ENCODE measurements at places on chromosomes 7 and 10.

- DNase-seq = no peak
Observed at GRCh38 chr10:70536196-70536861, 57.8 kb downstream of the PALD1 start.

DNA sequence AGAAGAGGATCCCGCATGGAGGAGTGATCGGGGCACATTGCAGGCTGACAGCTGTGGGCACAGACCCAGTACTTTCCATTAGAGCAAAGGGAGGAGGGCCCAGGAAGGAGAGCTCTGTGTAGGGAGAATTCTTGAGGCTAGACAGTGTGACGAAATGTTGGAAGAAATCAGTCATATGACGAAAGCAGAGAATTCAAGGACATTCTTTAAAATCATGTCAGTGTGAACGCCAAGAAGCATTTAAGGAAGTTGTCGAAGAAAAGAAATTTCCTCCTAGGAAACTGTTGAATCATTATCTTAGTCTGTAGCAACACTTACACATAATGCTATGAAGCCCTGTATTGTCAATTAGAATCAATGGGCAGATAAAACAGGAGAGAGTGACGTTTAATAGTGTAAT, 191.3 kb upstream of the ADARB2 start:
- DNase-seq = no peak

GRCh38 chr7:142770661-142771352, at the start of gene PRSS2:
Gene PRSS2, plus strand, starts transcription at chr7:142770970. Its CDS starts 13 bp downstream, at chr7:142770983.
- DNase-seq = no peak

DNA sequence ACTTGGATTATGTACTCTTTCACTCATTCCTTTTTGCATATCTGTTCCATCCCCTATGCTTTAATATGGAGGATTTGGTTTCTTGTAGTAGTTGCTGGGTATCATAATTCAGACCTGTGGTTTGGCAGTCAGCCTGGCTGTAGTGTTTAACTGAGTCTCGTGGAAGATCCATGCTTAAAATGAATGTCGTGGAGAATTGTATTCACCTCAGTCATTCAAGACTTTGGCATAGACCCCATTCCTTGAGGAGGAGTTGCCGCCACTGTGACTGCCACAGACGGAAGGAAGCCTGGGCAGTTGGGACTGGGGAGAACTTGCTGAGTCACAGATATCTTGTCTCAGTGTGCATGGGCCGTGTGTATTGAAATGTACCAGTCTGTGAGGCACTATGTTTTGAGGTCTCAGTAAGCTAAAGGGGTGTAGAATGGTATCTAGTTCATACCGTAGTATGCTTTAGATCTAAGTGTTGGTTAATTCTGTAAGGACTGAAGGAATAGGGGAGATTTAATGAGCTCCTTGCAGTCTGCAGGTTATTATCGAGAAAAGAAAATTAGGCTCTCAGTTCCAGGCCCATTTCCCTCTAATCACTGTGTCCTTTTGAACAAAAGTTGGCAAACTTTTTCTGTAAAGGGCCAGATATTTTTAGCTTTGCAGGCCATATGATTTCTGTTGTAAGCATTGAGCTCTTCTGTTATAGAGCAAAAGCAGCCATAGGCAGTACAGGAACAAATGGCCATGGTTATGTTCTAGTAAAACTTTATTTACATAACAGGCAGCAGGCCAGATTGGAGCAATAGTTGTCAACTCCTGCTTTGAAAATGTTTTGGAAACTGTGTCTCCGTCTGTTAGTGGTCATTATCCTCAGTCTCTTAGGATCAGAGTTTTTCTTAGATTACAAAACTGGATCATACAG, 76.8 kb downstream of the TPST1 start:
- DNase-seq = no peak

GRCh38 chr7:102953406-102953805, 40.6 kb downstream of the LRRC17 start:
- no peak for DNase-seq

GRCh38 chr10:79182781-79183467, 114.2 kb downstream of the ZMIZ1 start:
- no peak for DNase-seq

GRCh38 chr7:794207-794606, 38.1 kb upstream of the SUN1 start:
- DNase-seq = no peak

- no peak for DNase-seq
Observed at GRCh38 chr10:22640359-22640758, 74.0 kb downstream of the PIP4K2A start.

DNA sequence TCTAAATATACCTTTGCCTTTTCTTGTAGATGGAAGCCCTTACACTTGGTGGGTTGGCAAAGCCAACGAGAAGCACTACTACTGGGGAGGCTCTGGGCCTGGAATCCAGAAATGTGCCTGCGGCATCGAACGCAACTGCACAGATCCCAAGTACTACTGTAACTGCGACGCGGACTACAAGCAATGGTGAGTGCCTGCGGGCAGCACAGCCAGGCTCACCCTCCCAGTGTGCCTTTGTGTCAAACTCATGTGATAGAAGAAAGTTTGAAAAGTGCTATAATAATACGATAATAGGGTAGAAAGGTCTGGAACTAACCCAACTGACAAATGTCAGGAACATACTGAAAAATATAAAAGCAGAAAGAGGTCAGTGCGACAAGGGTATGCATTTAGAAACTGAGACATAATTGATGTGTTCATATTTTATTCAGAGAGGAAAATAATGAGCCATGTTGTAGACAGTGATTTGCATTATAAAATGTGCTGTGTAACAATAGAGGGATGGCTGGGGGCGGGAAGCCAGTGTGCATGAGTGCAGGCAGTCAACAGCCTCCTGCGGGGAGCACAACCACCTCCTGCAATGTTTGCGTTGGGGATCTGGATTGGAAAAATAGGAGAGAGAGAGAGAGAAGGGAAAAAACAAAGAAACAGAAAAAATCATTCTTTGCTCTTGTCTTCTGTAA, 686.9 kb upstream of the C7orf33 start:
- DNase-seq = no peak

GRCh38 chr7:127803626-127804025, 151.6 kb downstream of the SND1 start:
- no peak for DNase-seq

All from upper lobe of right lung (tissue), 1 donor.